ENCODE measurements at places on chromosomes 4 and X.

DNA sequence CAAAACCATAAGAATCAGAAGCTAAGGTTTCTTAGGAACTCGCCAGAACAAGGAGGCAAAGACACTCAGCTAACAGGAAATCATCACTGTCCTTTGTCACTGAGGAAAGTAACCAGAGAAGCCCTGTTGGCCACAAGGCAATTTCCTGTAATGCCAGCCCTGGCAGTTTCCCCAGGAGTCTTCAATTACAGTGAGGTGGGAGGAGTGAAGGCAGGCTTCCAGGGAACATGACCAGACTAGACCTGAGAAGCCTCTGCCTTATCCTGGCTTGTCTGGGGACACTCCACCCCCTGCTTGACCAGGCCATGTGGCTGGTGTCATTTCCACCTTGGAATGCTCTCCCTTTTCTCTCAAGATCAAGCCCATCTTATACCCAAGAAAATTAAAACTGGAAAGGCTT, 125.3 kb downstream of the COL4A6 start:
- DNase-seq = peak; percentile 20

GRCh38 chrX:19855700-19856381, 31.6 kb downstream of the SH3KBP1 start:
- DNase-seq = peak; percentile 65

- peak; percentile 18 for DNase-seq
Measured at GRCh38 chr4:152220201-152220666, 315.7 kb downstream of the FBXW7 start.

GRCh38 chr4:3290889-3291321, 1.9 kb upstream of the RGS12 start:
- no peak for DNase-seq

DNA sequence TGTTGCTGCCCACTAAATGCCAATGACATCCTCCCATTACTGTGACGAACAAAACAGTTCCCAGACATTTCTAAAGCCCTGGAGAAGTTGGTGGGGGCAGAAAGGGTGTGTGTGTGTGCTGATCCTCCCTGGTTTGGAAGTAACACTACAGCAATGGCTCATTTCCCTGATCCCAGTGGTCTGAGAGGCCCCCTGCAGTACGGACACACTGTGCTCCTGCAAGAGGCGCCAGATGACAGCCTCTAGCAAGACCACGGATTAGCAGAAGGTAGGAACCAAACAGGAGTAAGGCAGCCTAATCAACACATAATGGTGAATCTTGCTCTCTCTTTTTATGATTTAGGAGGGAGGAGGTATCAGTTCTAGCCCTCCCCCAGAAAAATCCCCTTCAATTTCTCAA, 49.6 kb downstream of the CHRDL1 start:
- DNase-seq = no peak

DNA sequence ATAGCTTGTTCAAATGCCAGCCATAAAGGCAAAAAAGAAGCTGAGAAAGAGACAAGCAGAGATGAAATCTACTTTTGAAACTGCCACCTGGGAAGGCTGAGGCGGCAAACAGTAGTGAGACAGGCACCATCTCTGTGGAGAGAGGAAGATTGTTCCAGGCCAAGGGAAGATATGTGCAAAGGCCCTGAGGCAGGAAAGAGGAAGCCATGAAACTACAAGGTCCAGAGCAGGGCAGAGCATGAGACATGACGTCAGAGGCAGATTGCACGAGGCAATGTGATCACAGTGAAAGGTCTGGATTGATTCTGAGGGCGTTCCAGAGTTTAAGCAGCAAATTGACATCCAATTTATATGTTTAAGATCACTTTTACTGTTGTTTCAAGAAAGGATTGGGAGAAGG, 226.1 kb downstream of the QDPR start:
- DNase-seq = no peak

DNA sequence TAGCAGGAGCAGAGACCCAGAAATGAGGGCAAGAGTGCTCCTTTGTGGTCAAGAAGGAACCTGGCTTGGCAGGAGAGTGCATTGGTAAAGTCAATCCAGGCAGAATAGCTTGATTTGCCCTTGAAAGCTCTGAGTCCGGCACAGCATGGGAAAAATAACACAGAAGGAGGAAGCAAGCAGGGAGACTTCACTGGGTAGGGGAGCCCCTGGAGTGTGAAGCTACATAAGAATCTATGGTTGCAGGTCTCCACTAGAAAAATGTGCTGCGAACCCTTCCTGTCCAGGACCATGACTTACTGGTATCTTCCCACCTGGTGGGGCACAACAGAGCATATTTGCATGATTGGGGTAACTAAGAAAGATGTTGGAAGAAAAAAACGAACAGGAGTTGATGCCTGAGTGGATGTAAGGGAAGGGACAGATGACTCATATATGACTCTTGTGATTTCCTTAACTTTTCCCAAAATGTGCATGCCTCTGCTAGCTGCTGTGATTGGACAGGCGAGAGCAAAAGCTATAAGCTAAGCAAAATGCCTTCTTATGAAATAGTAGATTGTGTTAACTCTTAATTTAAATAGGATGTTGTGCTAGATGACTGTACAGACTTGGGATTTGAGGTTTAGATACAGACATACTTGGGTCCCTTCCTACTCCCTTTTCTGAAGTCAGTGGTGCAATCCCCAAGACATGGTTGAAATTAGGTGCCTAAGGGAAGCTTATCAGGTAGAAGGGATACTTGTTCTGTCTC, 3.3 kb downstream of the IL13RA1 start:
- peak; percentile 91 for DNase-seq

DNA sequence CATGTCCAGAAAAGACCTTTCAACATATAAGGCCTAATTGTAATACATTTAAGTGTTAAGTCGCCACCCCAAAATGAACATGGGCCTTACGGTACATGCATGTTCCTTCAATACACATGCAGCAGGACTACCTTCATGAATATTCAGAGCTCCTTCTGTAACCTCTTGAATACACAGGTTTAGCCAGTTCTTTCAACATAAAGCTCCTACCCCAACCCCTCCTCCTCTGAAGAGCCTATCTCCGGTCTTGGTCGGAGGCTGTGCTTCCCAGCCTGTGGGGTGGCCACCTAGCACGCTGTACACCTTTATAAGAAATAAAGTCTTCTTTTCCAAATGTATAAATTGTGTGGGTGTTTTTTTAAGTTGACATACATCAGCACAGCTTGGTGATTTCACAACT, 28.3 kb downstream of the NPY5R start:
- DNase-seq = no peak

- peak; percentile 47 for DNase-seq
Measured at GRCh38 chr4:128521156-128521555, 233.5 kb upstream of the PGRMC2 start.

DNA sequence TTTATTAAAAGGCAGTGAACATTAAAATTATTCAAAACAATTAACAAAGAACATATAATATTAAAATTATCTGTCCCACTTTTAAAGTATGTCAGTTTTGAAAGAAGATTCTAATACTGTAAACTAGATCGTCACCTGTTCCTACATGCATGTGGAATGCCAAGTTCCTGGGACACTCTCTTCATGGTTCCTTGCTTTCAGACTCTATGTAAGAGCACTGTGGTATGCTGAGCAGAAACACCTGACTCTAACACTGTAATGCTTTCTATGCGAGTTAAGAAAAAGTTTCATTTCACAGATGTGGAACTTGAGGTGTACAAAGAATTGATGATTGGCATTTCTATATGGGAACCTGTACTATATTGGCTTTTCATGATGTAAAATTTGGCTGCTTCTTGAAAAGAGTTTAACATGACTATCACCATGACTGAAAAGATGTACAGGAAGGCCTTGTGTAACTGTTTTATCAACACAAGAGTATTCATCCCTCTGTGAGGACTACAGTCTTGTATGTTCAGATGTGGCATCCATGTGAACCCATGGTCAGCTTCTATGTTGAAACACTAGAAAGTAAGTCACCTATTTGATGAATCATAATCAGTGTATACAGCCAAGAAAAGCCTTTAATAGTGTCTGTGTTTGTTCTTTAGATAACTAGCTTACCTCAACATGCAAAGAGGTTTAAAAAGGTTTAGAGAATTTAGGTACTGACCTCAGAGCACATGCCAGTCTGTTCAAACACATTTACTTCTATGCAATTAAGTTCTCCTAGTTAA, 354.5 kb downstream of the ARHGAP24 start:
- DNase-seq = no peak

GRCh38 chr4:67542076-67542475, 3.2 kb downstream of the CENPC start:
- no peak for DNase-seq

DNA sequence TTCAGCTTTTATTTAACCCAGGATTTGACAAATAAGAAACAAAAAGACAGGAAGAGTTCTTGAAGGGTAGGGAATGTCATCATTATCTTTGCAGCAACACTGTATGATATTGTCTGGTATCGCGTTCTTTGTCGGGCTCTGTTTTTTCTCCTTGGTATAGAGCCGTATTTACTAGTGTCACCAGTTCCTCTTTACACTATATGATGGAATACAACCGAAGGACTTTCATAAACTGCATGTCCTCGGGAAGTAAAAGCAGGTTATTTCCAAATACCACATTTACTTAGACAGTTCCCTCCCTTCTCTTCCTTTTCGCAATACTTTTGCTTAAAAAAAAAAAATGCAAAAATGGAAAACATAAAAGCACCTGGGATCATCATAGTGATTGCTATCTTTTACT, 96.6 kb upstream of the IL13RA1 start:
- no peak for DNase-seq

- DNase-seq = no peak
Measured at GRCh38 chrX:77740376-77740905, 45.6 kb downstream of the ATRX start.

GRCh38 chr4:68272860-68273259, 27.4 kb upstream of the TMPRSS11B start:
- no peak for DNase-seq

- DNase-seq = peak; percentile 80
Measured at GRCh38 chr4:102789317-102789717, 28.5 kb upstream of the MANBA start.

- DNase-seq = no peak
Measured at GRCh38 chr4:173556398-173557131, 26.5 kb upstream of the HAND2 start.

DNA sequence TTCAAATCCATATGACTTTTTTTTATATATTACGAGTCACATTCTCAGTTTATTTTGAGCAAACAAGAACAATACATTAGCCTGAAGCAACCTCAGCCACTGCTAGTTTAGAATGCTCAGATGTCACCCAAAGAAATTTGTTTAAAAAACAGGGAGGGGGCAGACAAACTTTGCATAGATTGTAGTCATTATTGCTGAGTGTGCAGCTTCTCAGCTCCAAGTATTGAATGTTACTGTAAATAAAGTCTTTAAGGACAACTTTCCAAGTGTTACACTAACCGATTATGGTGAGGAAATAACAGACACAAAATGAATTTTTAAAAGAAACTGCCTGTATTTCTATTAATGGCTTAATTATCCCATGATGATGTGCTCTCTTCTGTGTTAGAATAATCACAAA, 519.5 kb upstream of the GALNT7 start:
- no peak for DNase-seq

- peak; percentile 80 for DNase-seq
Measured at GRCh38 chr4:212438-213188, 88.3 kb downstream of the ZNF718 start.

DNA sequence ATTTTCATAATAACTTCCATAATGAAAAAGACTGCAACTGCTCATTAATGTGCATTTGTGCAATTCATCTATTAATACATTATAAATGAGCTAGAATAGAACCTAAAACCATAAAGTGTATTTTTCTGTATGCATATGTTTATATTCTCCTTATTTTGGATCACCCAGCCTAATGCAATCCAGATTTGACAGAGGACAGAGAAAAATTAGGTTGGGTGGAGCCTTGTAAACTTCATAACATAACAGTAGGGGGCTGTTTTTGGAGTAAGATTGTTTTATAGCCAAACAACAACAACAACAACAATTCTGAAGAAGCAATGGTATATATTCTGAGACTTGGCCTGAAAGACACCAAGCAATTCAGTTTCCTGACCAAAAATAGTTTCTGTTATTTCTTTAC, 615.3 kb upstream of the SLIT2 start:
- DNase-seq = no peak

DNA sequence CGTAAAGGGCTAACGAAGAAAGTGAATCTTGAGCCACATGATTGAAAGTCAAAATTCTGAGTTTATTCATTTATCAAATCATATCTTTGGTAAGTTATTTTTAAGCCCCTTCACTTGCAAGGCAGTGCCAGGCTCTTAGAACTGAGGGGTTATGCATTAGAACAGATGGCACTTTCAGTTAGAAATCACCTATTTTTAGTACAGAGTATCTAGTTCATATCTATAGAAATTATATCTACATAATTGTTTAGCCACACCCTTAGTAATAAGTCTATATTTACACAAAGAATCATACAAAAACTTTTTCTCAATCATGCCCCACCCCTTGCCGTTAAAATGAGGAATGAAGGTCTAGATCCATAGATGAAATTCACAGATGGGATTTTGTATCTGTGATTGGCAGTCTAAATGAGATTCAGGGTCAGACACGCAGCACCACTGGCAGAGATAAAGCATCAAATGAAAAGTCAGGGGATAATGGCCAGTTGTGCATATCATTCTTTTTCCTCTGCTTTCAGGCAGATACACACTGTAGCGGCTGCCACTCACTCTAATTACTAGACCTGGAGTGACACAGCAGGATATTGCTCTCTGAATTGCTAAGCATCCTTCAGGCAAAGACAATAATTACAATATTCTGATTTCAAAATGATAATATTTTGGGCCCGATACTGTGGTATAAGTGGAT, 440.5 kb downstream of the MAPK10 start:
- DNase-seq = no peak

- no peak for DNase-seq
Measured at GRCh38 chr4:53956053-53956452, 108.4 kb downstream of the CHIC2 start.

- peak; percentile 71 for DNase-seq
Measured at GRCh38 chr4:177441061-177441802, 1.0 kb downstream of the AGA start.

DNA sequence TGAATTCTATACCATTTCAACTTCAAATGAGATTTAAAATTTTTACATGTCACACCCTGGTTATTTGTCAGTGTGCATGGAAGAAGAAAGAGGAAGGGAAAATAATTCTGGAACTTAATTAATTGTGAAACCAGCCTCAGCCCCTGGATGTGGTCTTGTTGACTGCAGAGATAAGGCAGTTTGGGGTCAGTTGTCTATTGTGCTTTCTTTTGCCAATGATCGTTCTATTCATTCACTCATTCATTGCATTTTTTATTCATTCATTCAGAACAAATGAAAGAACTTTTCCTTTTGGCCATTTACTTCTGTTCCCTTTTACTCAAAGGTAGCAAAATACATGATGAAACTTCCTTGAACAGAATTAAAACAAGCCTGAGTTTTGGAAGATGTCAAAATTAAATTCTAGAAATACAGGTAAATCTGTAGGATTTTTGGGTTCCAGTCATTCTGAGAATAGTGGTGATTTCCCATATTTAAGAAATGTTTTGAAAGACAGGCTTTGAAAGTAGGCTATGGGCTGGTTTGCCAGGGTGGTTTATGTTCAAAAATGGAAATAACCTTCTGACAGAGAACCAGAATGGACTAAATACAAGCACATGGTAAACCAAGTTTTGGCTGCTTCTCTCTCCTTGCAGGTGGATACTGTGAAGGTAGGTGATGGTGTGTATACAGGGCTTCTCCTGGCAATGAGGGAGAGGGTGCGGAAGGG, 35.7 kb downstream of the PARM1 start:
- DNase-seq = no peak

- no peak for DNase-seq
Measured at GRCh38 chrX:2521927-2522386, 21.2 kb upstream of the DHRSX start.
